Transverse colon (tissue), 4 donors: ENCODE measurements at places on chromosomes 2 and 18. TPM values are rescaled to one million over a fixed set of nuclear protein-coding genes. Genes with fewer than 3 reads are reported as not detected.

DNA sequence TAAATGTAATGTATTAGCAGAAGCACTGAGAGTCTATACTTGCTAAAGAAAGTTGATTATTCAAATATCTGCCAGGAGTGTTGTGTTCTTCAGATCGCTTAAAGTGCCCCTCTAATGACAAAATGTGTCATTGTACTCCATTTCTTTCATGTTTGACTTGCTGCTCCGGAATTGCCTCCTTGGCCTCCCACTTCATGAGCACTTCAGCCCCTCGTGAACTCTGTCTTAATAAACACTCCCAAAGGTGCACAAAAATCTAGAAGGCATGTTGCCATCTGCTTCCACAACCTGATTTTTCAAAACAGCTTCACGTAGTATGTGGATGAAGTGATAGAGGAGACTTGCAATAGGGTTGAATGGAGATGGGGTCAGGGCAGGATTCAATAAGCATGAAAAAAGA lies 396.1 kb downstream of the TDRD15 start:
- H3K27me3 ChIP-seq, result no peaks in the 10 kb centered on the region
- no peak for DNase-seq
- H3K4me3 ChIP-seq, result no peak overlapping the region
- no peaks in the 10 kb centered on the region for H3K36me3 ChIP-seq

DNA sequence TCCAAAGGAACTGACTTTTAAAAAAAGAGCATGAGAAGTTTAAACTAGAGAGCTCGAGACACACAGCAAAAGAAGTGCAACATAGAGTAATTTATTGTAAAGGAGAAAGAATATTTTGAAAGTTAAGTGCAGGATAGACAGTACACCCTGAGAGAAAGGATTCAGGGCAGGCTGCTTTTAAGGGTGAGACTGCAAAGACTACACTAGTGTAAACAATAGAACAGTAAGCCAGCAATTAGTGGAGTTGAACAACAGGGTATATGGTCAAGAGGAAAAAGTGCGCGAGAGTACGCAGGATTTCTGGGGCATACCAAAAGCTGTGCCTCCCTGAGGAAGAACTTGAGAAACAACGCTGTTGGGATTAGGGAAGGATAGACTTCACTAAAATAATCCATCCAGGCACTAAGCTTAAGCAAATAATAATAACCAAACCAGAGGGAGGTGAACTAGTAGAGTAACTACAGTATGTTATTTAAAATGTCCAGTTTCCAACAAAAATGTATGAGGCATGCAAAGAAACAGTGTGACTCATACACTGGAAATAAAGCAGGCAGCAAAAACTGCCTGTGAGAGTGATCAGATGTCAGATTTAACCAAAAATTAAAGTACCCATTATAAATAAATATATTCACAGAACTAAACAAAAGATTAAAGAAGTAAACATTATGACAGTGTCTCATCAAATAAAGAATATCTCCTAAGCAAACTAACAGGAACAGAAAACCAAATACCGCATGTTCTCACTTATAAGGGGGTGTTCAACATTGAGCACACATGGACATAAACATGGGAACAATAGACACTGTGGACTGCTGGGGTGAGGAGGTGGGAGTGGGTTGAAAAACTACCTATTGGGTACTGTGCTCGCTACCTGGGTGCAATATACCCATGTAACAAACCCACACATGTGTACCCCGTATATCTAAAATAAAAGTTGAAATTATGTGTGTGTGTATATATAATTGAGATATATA lies 40.5 kb upstream of the EMILIN2 start:
- H3K36me3 ChIP-seq, result no peaks in the 10 kb centered on the region
- H3K27me3 ChIP-seq, result no peaks in the 10 kb centered on the region
- no peak for DNase-seq

- no peaks in the 10 kb centered on the region for H3K4me1 ChIP-seq
- no peak overlapping the region for H3K4me3 ChIP-seq
- no peak overlapping the region for H3K27ac ChIP-seq
- DNase-seq, result no peak
- no peaks in the 10 kb centered on the region for H3K36me3 ChIP-seq
Observed at GRCh38 chr2:241063093-241063551, 39.0 kb downstream of the MTERF4 start.

GRCh38 chr18:74064510-74064909 lies 83.1 kb downstream of the FBXO15 start:
- peaks cover 6% of the 10 kb centered on the region for H3K27me3 ChIP-seq
- H3K4me1 ChIP-seq, result no peaks in the 10 kb centered on the region
- no peaks in the 10 kb centered on the region for H3K36me3 ChIP-seq
- H3K4me3 ChIP-seq, result no peak overlapping the region

DNA sequence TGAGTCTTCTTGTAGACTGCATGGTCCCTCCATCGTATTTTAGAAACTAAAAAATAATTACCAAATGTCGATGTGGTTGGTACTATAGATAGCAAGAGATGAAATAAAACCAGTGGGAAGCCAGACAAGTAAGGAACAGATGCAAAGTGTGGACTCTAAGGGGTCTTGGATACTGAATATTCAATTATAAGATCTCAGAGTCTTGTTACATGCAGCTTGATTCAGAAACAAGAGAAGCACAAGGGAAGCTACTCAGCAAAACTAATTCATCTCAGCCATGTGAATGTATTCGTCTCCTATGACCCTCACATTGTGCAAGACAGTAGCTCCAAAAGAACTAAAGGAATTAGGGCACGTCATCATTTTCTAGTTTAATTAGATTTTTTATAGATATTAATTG lies 80.9 kb downstream of the CDH20 start:
- no peak overlapping the region for H3K4me3 ChIP-seq
- no peaks in the 10 kb centered on the region for H3K27me3 ChIP-seq
- H3K36me3 ChIP-seq, result no peaks in the 10 kb centered on the region
- DNase-seq, result no peak

The EVX2 gene
- not detected for total RNA-seq

The OTOS gene
- total RNA-seq, result not detected

The MRPL44 gene
- 18.9 TPM for total RNA-seq

The CIB4 gene
- not detected for total RNA-seq

The WDFY1 gene
- 40.4 TPM for total RNA-seq
